Suprapubic skin (tissue), 4 donors: ENCODE measurements at places on chromosomes 13 and 19. TPM values are rescaled to one million over a fixed set of nuclear protein-coding genes. Genes with fewer than 3 reads are reported as not detected.

DNA sequence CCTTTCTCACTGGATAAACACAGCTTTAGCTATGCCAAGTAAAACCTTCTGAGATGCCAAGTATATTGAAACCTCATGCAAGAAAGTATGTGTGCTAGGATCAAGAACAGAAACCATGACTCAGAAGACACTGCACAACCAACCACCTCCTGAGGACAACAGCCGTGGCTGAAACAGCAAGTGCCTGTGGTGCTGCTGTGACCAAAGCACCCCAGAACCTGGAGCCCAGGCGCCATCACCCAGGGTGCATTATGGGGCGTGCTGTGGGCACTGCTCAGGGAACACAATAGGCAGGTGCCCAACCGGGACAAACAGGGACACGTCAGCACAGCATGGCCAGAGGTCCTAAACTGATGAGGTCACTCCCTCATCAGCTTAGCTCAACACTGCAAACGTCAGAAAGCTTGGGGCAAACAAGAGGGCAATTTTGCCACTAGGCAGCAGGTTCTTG lies 101.3 kb upstream of the SLC15A1 start:
- DNase-seq, result no peak

The TUBB4A gene
- total RNA-seq, result 13.9 TPM

The SEMA6B gene
- 4.3 TPM for total RNA-seq

- DNase-seq, result no peak
Measured at GRCh38 chr19:53055117-53055516, 10.6 kb downstream of the ERVV-2 start.

DNA sequence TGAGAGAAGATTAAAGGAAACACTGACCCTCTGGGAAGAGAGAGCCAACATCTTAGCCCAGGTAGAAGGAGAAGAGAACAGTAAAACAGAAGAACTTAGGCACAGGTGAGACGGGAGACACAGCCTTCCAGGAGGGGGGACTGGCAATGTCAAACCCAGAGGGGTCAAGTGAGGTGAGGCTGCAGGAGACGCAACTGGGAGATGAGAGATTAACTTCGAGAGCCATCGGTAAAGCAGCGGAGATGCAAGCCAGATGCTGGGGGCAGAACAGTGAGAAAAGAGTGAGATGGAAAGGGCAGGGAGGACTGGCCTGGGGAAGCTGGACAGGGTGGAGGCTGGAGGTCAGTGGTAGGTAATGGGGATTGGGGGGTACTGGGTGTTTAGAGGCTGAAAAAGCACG lies 5.2 kb downstream of the INSR start:
- no peak for DNase-seq

The CASP14 gene
- 193 TPM for total RNA-seq

DNA sequence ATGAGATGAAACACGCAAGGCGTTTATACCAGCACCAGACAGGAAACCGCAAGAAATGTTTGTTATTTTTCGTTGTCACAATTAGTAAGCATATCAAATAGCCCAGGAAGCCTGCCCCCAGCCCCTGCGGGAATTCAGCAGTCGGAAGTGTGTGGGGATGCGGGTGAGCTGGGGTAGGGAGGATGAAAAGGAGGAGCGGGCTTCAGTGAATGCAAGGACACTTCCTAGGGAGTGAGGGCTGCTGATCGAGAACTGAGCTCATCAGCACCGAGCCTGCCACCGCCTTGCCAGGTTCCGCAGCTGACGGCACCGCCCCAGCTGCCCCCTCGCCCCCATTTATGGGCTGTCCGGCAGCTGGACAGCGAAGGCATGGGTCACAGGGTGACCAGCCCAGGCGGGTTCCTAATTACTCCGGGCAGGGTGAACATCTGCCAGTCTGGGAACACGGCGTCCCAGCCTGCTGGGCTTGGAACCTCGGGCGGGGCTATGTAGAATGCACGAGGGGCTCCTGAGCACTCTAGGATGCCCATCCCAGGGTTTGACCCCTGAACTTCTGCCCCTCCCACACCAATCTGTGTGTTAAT lies 1.6 kb upstream of the BEST2 start:
- DNase-seq, result no peak

DNA sequence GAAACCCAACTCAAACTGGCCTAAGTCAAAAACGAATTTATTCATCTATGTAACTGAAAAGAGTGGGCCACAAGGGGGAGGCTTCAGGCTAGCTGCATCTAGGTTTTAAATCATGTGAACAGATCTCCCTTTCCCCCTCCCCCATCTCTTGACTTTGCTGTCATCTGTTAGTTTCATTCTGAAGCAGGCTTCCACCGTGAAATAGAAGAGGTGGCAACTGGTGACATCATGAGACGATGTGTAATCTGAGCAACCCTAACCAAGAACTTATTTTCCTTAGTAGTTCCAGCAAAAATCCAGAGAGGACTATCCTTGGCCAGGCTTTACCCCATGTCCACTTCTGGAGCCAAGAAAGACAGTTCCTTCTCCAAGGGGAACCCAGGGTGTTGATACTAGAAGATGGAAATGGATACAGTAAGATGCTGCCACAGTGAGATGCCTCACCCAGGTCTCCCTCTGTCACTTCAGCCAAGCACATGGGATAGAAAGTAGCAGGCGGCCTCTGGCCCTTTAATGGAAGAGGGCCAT lies 9.4 kb downstream of the SAMD4B start:
- no peak for DNase-seq

The FFAR1 gene
- total RNA-seq, result not detected

GRCh38 chr13:74243637-74244526 lies 109.7 kb upstream of the KLF12 start:
- DNase-seq, result no peak

The AMH gene
- 4.3 TPM for total RNA-seq

GRCh38 chr19:40560092-40560507 lies 16.6 kb upstream of the SHKBP1 start:
- no peak for DNase-seq

DNA sequence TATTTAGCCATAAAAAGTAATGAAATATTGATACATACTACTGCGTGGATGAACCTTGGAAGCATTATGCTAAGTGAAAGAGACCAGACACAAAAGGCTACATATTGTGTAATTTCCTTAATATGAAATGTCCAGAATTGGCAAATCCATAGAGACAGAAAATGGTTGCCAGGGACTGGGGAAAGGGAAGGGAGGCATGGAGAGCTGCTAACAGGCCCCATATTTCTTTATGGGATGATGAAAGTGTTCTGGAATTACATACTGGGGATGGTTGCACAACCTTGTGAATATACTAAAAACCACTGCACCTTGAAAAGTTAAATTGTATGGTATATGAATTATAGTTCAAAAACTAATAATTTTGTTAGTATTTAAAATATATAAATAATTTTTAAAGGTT lies 3.6 kb downstream of the IFT88 start:
- no peak for DNase-seq

The NXNL1 gene
- not detected for total RNA-seq

DNA sequence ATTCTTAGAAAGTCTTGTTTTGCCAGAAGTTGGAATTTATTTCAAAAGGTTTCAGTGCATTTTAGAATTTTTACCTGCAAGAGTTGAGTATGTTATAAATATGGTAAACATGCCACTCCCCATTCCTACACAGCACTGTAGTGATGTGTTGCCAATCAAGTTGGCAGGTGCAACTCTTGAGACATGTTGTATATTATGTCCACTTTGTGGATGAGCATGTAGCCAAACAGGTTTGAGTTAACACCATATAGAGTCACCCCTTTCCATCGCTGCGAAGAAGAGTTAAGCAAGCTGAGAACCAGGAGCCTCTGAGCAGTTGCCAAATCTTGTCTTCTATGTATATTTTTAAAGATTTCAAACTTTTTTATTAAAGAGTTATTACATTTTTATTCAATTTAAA lies 359.8 kb downstream of the LMO7 start:
- no peak for DNase-seq

GRCh38 chr13:74647211-74647610 lies 513.0 kb upstream of the KLF12 start:
- no peak for DNase-seq

GRCh38 chr19:17078036-17078919 lies 2.7 kb downstream of the MYO9B start:
- no peak for DNase-seq

The TIMM50 gene
- total RNA-seq, result 50.0 TPM
